ENCODE measurements at places on chromosomes 2 and 18. TPM values are rescaled to one million over a fixed set of nuclear protein-coding genes. Genes with fewer than 3 reads are reported as not detected.

Gene CCDC141
- 0.24 TPM for total RNA-seq

DNA sequence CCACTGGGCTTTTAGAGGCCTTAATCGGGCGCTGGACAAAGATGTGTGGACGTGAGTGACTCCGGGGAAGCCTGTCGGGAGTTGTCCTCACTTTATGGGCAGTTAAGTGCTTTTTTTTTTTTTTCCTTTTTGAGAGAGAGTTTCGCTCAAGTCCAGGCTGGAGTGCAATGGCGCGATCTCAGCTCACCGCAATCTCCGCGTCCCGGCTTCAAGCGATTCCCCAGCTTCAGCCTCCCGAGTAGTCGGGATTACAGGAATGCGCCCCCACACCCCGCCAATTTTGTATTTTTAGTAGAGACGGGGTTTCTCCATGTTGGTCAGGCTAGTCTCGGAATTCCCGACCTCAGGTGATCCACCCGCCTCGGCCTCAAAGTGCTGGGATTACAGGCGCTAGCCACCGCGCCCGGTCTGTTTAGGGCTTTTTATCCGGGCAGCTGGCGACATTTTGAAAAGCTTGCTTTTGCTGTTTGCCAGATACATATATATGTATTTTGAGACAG is 1.5 kb downstream of the MSH6 start:
- DNase-seq: no peak

- no peak for DNase-seq
Observed at GRCh38 chr2:201157694-201158093, 25.2 kb upstream of the CASP10 start.

Gene BCL11A
- 0.81 TPM for total RNA-seq

Gene C1QL2
- not detected for total RNA-seq

DNA sequence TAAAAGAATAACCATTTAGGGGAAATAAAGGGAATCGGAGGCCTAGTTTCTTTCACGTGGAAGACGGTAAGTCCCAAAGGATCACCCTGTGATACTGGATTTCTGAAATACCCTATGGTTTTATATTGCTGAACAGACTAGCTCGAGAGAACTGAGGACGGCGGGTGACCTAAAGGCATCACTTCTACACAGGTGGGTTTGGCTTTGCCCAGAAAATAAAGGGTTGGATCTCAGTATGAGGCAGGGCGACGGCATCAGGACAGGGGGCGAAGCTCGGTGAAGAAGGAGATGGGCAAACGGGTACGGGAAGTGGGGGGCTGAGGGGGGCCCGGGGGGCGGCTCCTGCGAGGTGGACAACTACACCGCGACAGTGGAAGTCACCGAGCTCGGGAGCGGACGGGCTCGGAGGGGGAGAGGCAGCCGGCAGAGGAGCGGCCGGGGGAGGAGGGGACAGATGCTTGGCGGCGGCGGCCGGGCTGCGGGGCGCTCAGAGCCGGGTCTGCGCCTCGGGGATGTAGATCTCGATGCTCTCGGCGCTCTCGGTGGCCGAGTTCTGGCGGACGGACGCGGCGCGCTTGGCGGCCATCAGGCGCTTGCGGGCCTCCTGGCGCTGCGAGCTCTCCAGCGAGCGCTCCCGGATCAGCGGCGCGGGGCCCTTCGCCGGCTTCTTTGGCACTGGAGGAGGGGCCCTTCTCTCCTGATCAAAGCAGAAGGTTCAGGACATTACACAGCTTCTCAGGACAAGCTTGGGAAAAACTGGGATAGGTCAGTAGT is 48.9 kb downstream of the TGIF1 start:
- no peak for DNase-seq

DNA sequence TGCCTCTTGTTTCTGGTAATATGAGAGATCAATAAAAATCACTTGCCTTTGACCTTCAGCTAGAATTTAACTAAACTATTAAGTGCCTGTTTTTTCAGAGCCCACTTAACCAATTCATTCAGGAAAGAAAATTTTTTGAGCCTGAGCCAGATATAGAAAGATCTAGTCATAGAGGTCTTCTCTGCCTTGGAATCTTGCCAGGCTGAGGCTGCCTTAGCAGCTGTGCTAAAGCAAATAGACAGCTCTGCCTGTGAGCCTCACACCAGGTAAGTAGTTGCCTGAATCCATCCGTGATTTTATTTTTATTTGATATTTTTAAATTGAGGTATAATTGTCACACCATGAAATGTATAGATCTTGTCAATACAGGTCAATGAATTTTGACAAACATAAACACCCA is 27.4 kb downstream of the EVX2 start:
- DNase-seq: no peak

DNA sequence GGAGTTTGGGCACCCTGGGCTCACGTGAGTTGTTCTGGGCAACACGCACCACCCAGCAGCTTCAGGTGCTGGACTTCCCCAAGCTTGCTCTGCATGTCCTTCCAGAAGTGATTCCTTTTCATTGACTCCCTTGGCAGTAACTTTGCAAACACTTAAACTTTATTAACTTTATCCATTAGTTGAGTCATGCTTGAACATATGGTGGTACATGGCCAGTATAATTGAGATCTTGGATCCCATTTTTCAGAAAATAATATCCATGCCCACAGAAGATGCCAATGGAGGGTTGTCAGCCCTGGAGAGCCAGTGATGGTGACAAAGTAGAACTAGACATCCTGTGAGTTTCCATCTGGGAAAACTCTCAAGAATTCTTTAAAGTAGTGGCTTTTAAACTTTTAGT is 144.2 kb downstream of the COPS8 start:
- DNase-seq: no peak

DNA sequence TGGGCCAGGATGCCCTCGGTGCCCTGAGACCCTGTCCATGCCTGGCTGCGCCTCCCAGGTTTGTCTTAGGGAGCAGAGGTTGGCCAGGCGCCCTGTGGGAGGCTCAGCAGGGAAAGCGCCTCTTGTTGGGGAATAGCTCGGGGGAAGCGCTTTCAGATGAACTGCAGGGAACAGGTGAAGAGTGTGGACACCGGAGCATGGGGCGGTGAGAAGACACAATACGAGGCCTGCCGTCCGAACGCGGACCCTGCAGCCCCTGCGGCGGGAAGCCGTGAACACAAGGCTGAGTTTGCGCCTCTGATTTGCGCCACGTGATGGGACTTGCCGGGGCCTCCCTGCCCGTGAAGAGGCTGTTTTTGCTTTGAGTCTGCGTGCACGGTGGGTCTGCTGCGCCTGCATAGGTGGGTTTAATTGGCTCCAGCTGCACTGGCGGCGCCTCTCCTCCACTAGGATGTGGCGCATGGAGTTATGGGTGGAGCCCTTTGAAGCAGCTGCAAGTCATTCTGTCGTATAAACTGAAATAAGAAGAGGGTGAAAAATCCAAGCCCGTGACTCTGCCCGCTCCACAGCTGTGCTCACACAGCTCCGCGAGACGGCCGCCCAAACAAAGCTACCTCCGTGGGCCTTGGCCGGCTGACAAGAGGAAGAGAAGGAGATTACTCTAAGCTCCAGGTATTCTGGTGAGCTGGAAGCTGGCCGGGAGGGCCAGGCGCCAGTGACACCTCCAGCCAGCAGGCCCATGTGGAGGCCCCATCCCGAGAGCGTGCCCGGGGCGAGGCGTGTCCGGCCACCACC is 103.5 kb upstream of the CTDP1 start:
- peak; percentile 47 for DNase-seq

Gene ADAM23
- total RNA-seq: not detected

DNA sequence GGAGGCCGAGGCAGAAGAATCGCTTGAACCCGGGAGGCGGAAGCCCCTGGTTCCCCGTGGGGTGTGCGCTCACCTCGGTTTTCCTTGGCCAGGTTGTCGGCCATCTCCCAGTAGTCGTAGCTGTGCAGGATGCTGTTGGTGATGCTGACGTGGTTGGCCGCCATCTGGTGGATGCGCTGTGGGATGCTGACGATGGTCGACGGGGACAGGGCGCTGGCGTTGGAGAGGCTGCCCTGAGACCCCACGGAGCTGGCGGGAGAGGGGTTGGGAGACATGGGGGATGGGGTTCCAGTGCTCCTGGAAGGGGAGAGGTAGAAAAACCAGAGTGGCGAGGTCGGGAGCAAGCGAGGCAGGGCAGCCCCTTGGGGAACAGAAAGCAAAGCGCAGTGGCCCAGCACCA is 64.4 kb upstream of the REV1 start:
- no peak for DNase-seq

- DNase-seq: no peak
Observed at GRCh38 chr2:199814101-199814816, 36.7 kb downstream of the FTCDNL1 start.

Gene TRIM43
- total RNA-seq: not detected

Gene LIMS3
- total RNA-seq: 0.43 TPM

- no peak for DNase-seq
Observed at GRCh38 chr2:36355890-36356297, 316 bp downstream of the CRIM1 start.

- DNase-seq: no peak
Observed at GRCh38 chr2:37802211-37802752, 122.8 kb upstream of the RMDN2 start.

DNA sequence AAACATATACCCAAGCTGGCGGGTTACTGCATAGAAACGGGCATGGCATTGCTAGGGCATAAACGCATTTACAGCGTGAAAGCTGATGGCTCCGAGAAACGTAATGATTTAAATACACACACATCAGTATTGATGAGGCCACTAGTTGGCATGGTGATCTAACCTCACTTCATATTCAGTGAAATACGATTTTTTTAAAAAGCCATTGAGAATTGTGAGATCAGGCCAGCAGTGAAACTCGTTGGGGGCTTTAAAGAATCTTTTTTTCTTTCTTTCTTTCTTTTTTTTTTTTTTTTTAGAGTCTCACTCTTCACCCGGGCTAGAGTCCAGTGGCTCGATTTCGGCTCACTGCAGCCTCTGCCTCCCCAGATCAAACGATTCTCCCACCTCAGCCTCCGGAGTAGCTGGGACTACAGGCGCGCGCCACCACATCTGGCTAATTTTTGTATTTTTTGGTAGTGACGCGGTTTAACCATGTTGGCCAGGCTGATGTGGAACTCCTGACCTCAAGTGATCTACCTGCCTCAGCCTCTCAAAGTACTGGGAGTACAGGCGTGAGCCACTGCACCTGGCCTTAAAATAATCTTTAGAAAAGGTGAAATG is 2.4 kb upstream of the SMAD7 start:
- DNase-seq: no peak

- DNase-seq: no peak
Observed at GRCh38 chr2:8247905-8248622, 433.8 kb upstream of the ID2 start.

DNA sequence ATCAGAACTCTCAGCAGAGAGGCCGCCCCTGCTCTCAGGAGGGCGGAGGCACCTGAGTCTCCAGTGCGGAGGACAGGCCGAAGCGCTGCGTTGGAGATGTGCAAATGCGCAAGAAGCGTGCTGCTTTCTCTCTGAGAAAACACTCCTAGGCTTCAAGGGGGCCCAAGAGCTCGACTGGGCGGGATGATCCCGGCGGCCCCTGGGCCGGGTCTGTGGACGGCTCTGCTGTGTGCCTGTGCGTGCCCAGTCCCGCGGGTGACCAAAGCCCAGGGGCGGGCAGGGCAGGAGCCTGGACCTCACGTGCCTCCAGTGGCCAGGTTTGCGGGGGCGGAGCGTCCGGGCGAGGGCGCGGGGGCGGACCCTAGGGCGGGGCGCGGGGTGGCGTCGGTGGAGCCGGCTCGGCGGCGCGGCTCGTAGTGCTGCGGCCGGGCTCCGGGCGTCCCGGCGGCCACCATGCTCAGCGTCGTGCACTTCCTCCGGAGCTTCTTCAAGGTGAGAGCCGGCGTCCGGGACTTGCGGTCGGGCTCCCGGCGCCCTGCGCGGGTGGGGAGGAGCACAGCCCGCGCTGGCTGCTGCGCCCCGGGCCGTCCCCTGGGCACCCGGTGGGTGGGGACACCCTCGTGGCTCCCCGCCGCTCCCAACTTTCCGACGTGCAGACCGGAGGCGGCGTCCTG is at the start of gene ARHGEF4:
Gene ARHGEF4, plus strand, starts transcription at position 414 of the 674 bp plus-strand sequence. Its CDS starts 40 bp downstream, at position 454.
- peak; percentile 62 for DNase-seq

GRCh38 chr2:141329964-141330363 is 800.9 kb downstream of the LRP1B start:
- DNase-seq: no peak

- DNase-seq: no peak
Observed at GRCh38 chr18:63539904-63540510, 2.2 kb upstream of the SERPINB12 start.

Gene UGT1A8
- not detected for total RNA-seq

Gene CD207
- 1.1 TPM for total RNA-seq

DNA sequence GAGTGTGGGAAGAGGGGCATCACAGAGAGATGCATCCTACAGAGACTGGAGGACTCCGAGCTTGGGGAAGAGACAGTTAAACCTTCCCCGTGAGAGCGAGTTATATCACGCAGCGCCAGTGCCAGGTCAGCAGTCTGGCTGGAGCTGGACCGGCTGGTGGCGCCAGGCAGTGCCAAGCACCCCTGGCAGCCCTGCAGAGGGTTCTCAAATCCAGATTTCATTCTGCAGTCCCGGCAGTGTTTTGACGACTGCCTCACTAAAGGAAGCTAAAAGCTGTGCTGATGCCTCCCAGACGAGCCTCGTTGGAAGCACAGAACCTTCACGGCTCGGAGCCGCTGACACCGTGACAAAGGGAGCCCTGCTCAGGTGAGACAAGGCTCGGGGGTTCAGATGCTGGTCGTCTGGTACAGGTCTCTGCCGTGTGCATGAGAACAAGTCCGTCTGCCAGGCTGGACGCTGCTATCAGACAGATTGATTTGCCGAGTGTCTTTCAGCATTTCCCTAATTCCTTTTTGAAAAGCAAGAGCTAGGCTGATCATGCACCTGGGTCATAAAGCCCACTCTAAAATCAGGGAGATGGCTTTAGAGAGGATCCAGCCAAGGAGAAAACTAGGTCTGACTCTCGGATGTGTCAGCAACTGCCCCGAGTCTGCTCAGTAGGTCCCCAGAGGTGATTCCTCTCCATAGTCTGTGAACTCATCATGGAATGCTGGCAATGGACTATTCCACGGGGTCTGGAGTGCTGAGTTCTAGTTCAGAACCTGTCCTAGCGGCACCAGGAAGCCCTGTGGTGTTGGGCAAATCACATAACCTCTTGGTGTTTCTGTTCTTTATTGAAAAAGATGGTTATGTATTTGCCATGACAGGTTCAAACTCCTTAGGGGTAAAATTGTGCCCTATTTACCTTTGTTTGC is 240.6 kb downstream of the SOX11 start:
- DNase-seq: no peak

DNA sequence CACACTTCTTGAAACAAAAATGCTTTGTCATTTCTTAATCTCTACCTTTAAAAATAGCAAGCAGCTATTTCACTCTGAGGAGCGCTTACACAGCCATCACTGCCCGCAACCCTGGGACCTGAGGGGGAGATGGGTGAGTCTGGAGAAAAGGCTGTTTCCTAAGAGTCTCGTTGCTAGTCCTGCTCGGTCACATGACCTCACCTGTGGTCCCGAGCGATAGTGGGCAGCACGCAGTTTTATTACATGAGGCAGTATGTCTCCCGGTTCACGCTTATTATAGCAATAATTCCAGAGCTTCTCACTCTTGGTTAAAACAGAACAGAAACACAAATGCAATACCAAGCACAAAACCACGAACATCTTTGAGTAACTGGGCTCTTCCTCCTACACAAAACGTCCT is 105.3 kb downstream of the ZNF516 start:
- no peak for DNase-seq

- no peak for DNase-seq
Observed at GRCh38 chr18:42549596-42549995, 565.9 kb downstream of the RIT2 start.

GRCh38 chr2:134647607-134648256 is 71.1 kb downstream of the TMEM163 start:
- DNase-seq: no peak
